Mesendoderm (in vitro differentiated cells): ENCODE measurements at places on chromosomes 2 and 18.

GRCh38 chr2:22934747-22935146, 450.2 kb upstream of the KLHL29 start:
- no peak for DNase-seq

DNA sequence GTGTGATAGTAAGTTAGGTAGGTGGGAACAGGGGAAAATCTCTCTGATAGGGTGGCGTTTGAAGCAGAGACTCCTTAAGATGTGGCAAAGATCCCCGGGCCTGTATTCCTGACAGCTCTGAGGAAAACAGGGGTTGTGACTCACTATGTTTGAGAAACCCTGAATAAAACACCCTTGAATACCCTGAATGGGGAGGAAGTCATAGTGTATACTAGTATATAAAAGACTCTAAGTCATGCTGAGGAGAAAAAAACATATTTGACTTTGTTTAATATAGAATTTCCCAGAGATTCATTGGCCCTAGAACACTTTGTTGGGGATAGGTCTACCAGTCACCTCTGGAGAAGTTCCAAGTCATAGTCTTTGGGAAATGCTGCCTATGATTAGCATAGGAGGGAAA, 590.9 kb downstream of the IRS1 start:
- no peak for DNase-seq

- no peak for DNase-seq
These were observed 9.1 kb downstream of the ALPI start for GRCh38 chr2:232465061-232465460.

- no peak for DNase-seq
These were observed 350.8 kb upstream of the NT5C1B start for GRCh38 chr2:18940184-18940583.

DNA sequence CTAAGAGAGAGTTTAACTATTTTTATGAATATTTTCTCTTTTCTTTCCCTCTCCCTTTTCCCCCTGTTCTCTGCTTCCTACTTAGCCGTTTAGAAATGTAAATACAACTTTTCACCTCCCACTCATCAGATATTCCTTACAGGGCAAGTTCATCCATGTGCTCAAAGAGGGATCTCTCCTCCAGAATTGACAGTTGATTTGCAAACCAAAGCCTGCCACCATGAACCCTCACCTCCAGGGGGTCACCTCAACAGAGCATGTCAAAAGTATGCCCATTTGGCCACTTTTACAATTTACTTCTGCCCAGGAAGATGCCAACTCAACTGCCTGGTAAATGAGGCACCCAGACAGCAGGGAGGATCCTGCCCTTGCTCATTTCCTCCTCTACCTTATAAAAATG, 149.2 kb upstream of the GYPC start:
- DNase-seq: peak; percentile 15

GRCh38 chr2:109537565-109538222, 76.1 kb downstream of the SEPTIN10 start:
- DNase-seq: no peak

DNA sequence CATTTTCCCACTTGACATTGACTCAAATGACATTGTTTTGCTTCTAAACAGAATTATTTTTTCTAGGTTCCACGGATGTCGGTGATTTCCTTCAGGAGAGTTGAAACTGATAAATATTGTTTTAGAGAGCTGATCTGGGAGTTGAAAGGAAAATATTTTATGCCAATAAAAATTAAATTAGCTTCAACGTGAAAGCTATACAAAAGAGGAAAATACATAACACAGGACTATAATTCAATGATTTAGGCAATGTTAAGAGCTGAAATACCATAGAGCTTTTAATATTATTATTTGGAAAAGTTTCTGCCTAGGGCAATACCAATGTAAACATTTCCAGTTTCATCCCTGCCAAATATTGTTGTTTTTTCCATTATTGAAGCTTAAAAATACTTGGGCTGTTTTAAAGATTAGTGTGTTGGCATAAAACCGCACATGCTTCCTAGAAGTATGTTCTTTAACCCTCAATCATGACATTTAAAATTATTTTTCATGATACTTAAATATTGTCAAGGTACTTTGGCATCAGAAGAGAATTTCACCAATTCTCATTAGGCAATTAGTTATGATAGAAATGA, 18.6 kb upstream of the PDE1A start:
- no peak for DNase-seq

GRCh38 chr2:60391649-60392375, 161.6 kb downstream of the BCL11A start:
- DNase-seq: no peak

- DNase-seq: no peak
These were observed 1337.0 kb upstream of the FAM98A start for GRCh38 chr2:34936089-34936488.

- DNase-seq: no peak
These were observed 104.6 kb downstream of the LDLRAD4 start for GRCh38 chr18:13323186-13323585.

DNA sequence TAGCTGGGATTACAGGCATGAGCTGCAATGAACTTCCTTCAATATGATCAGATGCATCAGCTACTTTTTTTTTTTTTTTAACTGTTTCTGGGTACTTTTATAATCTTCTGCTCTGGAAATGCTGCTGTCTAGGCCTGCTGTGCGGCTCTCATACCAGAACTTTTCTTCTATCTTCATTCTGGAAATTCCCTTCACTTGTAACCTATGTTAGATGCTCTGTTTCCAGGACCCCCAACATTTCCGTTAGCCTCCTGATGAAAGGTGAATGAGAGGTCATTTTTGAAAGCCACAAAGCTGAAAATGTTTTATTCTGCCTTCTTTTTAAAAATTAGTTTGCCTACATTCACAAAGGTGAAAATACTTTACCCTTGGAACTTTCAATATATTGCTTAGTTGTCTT, 8.6 kb downstream of the AGFG1 start:
- DNase-seq: no peak

DNA sequence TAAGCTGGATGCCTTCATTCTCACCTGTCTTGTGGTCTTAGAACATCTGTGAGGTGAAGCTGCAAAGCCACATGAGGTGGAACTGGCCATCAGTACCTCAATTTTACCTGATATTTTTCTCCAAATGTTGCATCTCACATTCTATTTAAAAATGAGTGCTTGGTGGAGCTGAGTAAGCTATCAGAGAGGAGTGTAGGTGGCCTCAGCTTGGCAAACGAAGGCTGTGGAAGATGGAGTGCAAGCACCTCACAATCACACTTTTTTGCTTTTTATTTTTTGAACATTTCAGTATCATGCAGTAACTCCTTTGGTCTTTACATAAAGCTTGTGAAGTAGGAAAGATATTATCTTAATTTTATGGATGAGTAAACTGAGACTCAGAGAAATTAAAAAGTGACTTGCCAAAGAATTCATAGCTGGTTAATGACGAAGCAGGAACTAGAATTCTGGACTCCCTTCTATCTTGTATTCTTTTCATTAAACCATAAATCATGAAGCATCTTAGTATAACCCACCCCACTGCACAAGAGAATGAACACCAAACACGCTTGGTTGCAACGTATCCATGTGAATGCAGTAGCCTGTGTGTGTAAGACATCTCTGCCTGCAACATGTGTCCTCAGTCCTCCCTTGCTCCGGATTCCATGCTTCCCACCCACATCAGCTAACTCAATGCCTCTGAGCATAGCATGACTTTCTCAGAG, 27.2 kb downstream of the C2orf49 start:
- no peak for DNase-seq

GRCh38 chr18:14053661-14054060, 78.6 kb downstream of the ZNF519 start:
- no peak for DNase-seq

GRCh38 chr2:136653861-136654260, 111.5 kb upstream of the THSD7B start:
- no peak for DNase-seq

- no peak for DNase-seq
These were observed 49.3 kb downstream of the MTERF4 start for GRCh38 chr2:241052677-241053360.

DNA sequence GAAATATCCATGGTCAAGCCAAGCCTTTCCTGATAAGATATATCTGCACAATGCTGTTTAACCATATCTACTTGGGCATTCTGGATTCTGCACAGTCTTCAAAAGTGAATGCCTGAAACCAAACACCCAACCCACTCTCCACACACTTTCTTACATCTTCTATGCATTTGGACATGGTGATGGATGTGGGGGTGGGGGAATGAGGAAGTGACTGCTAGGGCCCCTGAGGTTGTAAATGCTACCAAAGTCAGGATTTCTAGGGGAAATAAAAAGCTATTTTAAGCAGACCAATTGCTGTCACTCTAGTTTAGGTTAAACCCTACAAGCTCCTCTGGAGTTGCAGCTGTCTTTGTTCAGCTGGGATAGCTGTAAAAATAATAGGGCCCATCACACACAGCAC, 26.7 kb upstream of the TGFA start:
- no peak for DNase-seq
